Type B pancreatic cell (in vitro differentiated cells): ENCODE measurements at places on chromosomes 5 and 9. TPM values are rescaled to one million over a fixed set of nuclear protein-coding genes. Genes with fewer than 3 reads are reported as not detected.

The HTR1A gene
- 0.90 and 1.1 TPM in 2 replicates for total RNA-seq

GRCh38 chr9:35700031-35700430 lies 10.3 kb upstream of the TPM2 start:
- no peak overlapping the region for H3K27ac ChIP-seq
- H3K27me3 ChIP-seq: no peaks in the 10 kb centered on the region
- no peak overlapping the region for H3K4me3 ChIP-seq

DNA sequence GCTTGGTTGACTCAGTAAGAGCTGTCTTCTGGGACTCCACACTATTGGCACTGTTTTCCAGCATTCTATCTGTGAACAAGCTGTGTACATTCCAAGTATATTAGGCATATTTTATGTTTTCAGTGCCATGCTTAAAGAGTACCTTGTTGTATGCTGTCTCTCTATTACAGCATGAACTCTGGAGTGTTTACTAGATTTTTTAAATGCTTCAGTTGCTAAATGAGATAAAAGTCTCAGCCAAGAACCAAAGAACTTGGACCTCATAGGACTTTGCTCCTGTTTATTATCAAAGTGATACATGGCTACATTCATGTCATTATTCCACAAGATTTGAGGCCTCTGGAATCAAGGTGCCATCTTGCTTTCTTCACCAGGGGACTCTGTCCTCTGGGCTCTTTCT lies 167.2 kb downstream of the C9orf152 start:
- H3K27ac ChIP-seq: no peak overlapping the region
- no peak for DNase-seq
- no peak overlapping the region for H3K4me3 ChIP-seq

DNA sequence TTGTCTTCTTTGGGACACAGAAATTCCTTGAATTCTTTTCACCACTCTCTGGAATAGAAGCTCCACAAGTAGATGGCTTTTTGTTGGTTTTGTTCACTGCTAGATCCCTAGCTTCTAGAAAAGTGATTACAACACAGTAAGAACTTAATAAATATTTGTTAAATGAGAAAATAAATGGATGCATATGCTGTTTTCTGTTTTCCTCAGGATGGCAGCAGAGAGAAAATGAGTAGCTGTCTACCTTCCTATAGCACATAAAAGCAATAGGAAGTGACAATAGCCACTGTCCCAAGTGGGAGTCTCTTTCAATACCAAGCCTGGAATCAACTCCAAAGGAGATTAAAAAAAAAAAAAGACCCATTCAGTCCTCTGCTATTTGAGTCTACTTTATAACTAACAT lies 100.6 kb upstream of the NREP start:
- H3K4me3 ChIP-seq: no peak overlapping the region
- H3K27ac ChIP-seq: no peak overlapping the region
- H3K4me1 ChIP-seq: peaks cover 28% of the 10 kb centered on the region
- DNase-seq: no peak

- no peak overlapping the region for H3K27ac ChIP-seq
- H3K4me1 ChIP-seq: peaks cover 17% of the 10 kb centered on the region
- no peak for DNase-seq
- peaks cover 2% of the 10 kb centered on the region for H3K36me3 ChIP-seq
- no peak overlapping the region for H3K4me3 ChIP-seq
- no peaks in the 10 kb centered on the region for H3K27me3 ChIP-seq
Observed at GRCh38 chr5:125134216-125135081, 388.0 kb upstream of the ZNF608 start.
